ENCODE measurements at places on chromosomes 12 and 14.

GRCh38 chr12:42163913-42164312 is 19.2 kb upstream of the GXYLT1 start:
- no peak for DNase-seq

GRCh38 chr12:25376985-25377384 is 126.3 kb upstream of the KRAS start:
- no peak for DNase-seq

DNA sequence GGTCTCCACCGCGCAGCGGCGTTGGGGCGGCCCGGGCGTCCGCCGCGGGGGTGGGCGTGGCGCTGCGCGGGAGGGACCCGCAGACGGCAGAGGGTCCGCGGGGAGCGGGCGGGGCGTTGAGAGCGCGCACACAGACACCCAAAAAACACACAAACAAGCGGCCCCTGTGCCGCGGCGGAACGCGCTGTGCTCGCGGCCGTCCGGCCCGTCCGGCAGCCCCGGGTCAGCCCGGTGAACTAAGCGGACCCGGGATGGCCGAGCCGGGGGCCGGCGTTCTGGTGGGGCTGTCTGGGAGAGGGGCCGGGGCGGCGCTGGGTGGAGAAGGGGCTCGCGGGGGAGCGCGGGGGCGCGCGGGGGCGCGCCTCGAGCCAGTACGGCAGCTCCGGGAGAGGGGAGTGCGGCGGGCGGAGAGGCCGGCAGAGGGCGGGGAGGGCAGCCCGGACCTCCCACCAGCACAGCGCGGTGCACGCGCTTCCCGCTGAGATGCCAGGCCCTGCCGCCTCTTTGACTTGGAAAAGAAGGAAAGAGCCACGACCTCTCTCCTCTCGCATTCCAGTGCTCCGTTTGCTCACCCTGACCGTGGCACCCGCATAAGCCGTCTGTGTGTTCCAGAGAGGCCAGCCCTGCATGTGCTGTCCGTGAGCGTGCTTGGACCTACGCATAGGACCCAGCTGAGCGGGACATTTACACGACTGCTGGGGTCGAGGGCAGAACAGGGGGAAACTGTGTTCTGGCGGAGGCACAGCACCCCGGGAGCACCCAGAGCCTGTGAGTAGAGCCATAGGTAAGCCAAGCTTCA is 10.3 kb downstream of the SLC6A12 start:
- DNase-seq = no peak

- DNase-seq = no peak
Measured at GRCh38 chr12:6346235-6346832, 4.5 kb upstream of the TNFRSF1A start.

DNA sequence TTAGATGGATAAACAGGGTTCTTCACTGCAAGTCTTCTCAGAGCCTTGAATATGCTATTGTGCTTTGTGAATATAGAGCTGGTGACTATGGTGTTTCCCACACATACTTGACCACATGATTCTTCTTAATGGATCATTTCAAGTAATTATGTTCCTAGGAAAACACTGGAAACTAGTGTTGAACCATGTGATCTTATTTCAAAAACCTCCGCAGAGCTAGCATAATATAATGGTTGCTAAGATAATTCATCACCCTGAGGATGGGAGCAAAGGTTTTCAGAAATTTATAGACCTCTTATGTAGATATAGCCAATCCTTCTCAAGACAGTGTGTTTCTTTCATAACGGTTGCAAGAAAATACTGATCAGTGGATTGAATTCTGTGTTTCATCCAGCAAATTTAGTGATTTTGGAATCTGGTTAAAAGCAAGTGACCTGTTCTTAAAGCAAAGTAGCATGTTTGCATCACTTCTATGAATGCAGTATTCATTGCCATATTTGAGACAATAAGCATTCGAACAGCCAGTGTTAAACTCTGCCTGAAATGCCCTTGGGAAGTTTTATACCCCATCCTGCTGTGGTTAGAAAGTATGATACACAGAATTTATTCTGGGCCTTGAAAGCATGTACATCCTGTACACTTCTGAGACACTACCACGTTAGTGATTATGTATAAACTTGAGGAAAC is 341.0 kb upstream of the E2F7 start:
- no peak for DNase-seq

- DNase-seq = no peak
Measured at GRCh38 chr14:66135831-66136230, 350.3 kb upstream of the CCDC196 start.

DNA sequence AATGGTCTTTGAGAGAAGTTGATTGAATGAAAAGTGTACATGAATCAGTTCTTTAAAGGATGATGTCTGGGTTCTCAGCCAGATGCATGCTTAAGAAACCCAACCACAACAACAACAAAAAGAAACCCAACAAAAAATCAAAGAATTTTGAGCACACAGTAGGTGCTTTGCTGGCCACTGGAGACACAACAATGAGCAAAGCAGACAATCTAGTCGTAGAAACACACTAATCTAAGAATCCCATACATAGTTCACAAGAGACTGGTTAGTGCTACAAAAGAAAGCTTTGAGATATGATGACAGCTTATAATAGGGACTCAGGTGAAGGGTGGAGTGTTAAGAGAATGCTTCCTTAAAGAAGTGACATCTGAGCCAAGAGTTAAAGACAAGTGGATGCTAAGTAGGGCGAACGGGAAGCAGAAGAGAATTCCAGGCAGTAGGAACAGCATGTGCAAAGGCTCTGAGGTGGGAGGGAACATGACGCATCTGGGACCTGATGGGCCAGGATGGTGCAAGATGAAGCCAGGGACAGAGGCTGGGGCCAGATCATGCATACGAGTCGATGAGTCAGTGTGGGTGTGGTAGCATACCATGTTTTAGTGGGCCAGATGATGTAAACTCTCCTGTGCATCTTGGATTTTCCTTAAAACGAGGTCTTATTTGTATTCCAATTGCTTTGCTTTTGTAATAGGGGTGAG is 4.6 kb upstream of the HIP1R start:
- DNase-seq = no peak
